Astrocyte (in vitro differentiated cells and primary cell): ENCODE measurements at places on chromosomes 2 and 18. TPM values are rescaled to one million over a fixed set of nuclear protein-coding genes. Genes with fewer than 3 reads are reported as not detected.

The TUBA4B gene
- total RNA-seq = not detected in 2 replicates

- DNase-seq = no peak
Measured at GRCh38 chr18:6558446-6559156, 143.9 kb upstream of the L3MBTL4 start.

- no peak for DNase-seq
Measured at GRCh38 chr18:11339188-11339775, 189.9 kb upstream of the PIEZO2 start.

GRCh38 chr18:41871229-41872000 lies 83.6 kb upstream of the PIK3C3 start:
- no peak for DNase-seq

- DNase-seq = no peak
Measured at GRCh38 chr2:170598067-170598395, 117.1 kb upstream of the SP5 start.

DNA sequence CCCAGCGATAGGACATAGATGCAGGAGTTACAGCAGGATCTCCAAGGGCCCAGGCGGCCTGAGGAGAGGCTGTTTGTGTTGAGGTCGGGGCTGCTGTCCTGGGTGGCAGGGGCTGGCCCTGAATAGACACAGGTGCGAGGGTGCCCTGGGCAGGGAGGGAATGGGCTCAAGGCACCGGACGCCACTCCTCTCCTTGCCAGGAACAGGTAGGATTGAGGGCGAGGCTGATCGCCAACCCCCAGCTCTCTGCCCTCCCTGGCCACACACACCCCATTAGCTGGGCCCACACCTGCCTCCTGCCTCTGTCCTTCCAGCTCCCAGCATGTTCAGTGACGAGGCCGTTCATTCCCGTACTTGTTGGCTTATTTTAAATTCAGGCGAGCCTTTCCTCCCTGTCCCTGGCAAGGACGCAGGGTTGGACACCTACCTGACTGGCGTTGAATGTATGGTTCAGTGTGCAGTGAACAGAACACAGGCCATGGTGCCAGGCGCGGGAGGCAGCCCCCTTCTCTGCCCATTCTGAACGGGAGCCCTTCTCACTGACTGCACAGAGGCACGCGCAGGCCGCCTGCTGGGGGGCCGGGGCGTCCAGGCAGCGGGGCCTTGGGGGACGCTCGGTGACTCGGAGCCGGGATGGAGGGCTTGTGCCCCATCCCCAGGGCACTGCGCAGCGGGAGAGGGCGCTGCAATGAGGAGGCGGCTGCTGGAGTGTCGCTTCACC lies 41.3 kb upstream of the SNED1 start:
- no peak for DNase-seq

The MBOAT2 gene
- total RNA-seq = 54.6 and 58.0 TPM in 2 replicates

DNA sequence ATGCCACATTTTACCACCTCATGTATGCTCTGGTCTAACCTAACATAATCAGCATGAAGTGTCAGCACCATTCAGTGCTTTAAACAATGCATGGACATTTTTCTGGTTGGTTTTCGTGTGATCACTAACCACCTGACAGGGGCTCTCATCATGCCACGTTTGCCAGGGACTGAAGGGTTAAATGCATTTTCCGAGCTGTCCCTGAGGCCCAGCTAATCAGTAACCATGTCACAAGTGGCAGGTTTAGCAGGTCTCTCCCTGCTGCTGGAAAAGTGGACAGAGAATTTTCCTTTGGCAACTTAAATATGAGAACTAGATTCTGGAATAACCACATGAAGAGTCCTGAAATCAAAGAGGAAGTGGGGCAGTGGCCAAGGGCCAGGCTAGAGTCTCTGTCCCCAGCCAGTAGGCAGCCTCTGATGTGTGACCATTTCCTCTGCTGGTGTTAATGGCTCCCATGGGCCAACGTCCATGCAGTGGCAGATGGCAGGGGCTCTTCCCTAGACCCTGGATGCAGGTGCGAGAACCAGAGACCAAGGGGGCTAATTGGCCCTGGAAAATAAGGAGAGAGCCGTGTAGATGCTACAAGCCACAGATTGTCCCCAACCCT lies 69.5 kb downstream of the TPGS2 start:
- DNase-seq = no peak

GRCh38 chr18:61531182-61531581 lies 198.0 kb downstream of the CDH20 start:
- DNase-seq = no peak

The TLX2 gene
- not detected in 2 replicates for total RNA-seq

- DNase-seq = no peak
Measured at GRCh38 chr18:28690836-28691495, 514.0 kb upstream of the CDH2 start.

The DLX1 gene
- total RNA-seq = 0.27 TPM in 1 of 2 replicates, not detected in the other

The AAK1 gene
- total RNA-seq = 108 and 110 TPM in 2 replicates

- DNase-seq = no peak
Measured at GRCh38 chr2:68742626-68743415, 8.2 kb downstream of the ARHGAP25 start.

DNA sequence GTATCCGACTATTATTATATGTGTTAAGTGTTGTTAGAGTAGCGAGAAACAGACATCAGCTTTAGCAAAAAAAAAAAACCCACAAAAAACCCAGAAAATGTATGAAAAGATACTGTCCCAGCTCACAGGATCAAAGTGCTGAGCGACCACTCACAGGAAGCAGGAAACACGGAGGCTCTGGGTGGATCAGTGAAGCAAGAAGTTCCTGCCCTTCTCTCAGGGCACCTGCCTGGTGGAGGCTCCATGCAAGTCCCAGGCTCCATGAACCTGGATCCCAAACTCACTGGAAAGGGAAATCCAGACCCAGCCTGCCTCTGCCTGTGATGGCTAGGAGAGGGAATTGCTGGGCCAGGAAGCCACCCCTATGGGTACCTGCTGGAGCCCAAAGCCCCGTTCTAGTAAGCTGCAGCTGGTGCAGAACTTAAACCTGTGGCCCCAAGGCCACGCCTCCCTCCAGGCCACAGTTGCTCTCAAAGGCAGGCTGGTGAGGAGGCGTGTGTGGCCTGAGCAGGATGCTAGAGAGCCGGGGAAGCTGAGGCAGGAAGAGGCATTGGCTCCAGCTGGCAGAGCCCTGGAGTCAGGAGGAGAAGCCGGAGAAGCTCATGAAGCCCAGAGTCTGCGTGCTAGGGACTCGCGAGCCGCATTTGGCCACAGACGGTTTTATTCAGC lies 63.5 kb upstream of the TAF1B start:
- no peak for DNase-seq

GRCh38 chr18:40821596-40822243 lies 1133.3 kb upstream of the PIK3C3 start:
- no peak for DNase-seq

DNA sequence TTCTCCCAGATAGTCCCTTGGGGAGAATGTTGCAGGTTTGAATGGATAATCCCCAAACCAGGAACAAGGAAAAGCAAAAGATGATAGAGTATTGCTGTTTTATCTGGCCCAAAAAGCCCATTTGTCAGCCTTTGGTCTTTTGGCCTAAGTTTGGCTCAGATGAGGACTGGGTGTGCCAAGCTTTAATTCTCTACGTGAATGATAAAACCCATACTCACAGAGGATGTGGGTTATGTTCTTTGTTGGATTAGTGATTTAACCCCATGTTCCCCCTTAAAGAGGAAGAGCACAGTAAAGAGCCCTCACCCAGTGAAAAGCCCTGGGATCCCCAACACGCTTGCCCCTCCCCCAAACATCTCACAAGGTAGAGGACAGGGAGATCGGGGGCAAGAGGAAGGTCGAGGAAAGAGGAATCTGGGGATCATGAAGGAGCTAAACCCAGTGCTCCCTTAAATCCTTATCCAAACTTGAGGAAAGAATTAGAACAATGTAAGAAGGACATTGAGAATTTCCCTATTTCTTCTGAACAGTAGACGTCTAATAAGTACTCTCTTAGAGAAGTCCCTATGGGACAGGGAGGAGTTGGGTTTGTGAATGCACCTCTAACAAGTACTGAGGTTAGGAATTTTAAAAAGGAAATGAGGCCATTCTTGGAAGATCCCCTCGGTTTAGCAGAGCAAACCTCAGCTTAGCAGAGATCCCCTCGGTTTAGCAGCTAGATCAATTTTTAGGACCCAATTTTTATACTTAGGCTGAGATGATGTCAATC lies 105.0 kb downstream of the HIBCH start:
- DNase-seq = peak; percentile 74

- no peak for DNase-seq
Measured at GRCh38 chr18:64986906-64987495, 763.8 kb upstream of the CDH7 start.

DNA sequence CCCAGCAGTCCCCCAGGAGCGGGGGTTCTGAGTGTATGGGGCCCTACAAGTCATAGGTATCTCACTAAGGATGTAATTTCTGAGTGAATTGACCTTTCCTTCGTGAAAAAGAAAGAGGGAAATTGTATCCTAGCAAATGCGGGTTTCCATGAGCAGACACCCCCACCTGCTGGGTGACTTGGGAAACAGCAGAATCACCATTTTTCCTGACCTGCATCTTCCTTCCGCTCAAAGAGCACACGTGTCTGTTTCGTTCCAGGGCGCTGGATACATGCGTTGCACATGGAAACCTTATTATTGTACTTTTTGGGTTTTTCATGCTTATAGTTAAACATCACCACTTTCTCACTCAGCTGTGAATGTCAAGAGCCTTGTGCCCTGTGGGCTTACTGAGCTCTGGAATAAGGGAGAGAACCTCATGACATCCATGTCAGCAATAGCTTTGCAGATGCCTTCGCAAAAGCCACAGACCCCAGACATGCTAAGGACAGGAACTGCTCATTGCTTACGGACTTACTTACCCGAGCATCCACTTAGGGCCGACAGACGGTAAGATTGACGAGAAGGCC lies 132.8 kb downstream of the TPO start:
- peak; percentile 34 for DNase-seq

The SGO2 gene
- total RNA-seq = 4.2 and 4.9 TPM in 2 replicates

DNA sequence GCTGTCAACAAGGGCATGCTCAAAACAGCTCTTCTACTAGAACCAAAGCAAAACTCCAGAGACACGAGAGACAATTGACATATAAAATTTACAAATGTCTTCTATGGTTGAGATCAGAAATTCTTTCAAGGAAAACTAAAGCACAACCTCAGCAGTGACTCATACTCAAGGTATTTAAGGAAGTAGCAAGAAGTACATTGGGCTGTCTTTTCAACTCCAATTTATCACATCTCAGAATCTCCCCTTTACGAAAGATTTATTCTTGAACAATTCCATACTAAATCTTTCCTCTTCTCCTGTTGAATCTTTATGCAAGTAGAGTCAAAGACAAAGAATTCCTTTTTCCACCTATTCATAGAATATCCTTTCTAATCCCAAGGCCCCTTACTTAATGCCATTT lies 324.0 kb downstream of the IRS1 start:
- peak; percentile 86 for DNase-seq

DNA sequence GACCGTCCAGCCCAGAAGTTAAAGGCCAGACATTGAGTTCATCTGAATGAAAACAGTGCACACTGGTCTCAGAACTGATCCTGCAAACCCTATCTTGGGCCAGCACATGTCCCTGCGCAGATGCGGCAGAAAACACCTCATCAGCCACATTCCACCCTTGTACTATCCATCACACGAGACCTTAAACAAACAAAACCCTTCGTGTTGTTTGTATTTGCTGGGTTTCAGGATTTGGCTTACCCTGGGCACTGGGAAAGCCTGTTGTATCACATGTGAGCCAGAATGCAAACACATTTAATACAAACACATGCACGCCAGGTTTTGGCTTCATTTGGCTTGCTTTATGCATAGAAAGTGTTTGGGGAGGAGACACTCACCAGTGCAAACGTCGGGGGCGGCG lies 12.5 kb downstream of the WIPF1 start:
- DNase-seq = no peak

The VWC2L gene
- total RNA-seq = not detected in 2 replicates

GRCh38 chr2:70647873-70648481 lies 94.4 kb upstream of the TGFA start:
- DNase-seq = peak; percentile 12

DNA sequence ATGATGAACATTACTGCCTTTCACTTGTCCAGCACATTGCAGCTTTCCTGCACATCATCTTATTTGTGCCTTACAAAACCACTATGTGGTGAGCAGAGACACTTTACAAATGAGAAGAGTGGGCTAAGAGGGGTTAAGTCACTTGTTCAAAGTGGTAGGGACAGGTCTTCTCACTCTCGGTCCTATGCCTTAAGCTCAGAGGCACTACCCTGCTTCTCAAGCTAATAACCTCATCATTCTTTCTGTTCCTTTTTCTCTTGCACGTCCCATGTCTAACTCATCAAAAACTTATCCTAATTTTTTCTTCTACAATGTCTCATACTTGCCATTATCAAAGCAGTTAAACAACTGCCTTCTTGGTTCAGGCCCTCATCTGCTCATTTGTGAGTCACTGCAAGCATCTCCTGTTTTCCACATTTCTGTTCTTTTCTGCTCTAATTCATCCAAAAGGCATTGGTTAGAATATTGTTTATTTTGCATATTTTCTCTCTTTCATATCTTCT lies 21.9 kb upstream of the NCOA1 start:
- no peak for DNase-seq

The HOXD9 gene
- total RNA-seq = not detected in 2 replicates

DNA sequence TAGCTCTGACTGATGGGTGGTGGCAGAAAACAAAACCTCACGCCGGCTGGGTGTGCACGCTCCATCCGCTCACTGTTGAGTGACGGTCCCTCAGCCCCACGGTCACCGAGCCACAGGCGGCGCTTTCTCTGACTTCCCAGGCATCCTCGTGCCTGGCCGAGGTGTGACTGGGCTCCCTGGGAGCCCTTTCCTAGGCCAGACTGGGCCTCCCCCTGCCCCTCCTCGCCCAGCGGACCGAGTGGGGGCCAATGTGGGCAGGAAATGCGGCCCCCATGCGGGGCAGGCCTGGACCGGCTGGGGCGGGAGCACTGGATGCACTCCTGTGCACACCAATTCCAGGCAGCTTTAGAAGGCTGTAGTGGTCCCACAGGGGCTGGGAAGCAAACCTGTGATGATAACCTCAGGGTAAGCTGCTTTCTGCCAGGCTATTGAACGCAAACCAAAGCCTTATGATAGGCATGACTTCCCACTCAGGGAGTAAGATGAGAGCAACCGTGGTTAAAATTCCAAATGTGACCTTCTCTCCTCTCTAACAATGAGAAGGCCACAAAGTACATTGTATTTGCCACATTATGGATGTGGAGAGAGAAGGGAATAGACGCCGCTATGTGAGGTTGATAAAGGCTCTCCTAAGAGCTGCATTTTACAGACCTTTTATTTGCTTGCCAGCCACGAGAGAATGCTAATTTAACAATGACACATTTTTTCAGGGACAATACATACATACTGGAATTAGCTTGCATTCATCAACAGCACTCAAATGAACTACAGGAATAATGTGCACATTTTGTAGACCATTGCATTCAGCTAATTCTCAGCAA lies 83.9 kb upstream of the PGAP1 start:
- peak; percentile 42 for DNase-seq

- DNase-seq = no peak
Measured at GRCh38 chr2:133666621-133667020, 98.4 kb upstream of the NCKAP5 start.
